ENCODE measurements at places on chromosomes 5 and 9. TPM values are rescaled to one million over a fixed set of nuclear protein-coding genes. Genes with fewer than 3 reads are reported as not detected.

Gene ANKRD31
- total RNA-seq: 0.51 TPM

Gene C6
- total RNA-seq: not detected

DNA sequence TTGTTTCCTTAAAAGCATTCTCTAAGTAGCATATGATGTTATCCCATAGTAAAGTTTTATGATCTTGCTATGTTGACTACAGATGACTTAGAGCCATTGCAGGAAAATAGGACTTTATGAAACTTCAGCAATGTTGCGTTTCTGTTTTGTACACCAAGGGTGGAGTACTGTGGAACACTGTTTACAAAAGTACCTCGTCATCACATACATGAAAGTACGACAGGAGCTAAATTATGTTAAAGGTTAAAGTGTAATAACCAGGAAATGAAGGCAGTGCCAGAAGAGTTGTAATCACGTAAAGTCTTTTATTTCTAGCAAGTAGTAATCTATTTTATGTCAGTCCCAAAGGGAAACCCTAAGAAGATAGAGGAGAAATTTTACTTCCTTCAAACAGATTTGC is 50.9 kb downstream of the C9orf85 start:
- DNase-seq: no peak

DNA sequence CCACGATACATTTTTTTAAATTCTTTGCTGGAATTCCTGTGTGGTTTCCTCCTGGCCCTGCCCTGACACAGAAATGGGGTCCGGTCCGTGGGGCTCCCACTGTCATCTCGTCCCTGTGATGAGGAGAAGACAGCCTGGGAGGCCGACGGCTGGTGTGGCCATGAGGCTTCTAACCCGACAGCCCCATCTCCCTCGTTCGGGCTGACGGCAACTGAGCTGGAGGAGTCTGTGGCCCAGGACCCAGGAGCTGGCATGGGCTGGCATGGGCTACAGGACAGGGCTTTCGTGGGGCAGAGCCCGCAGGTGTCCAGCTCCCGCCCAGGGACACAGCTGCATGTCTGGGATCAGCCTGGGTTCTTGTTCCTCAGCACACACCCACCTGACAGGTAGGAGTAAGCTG is 13.8 kb downstream of the LCN9 start:
- DNase-seq: no peak

DNA sequence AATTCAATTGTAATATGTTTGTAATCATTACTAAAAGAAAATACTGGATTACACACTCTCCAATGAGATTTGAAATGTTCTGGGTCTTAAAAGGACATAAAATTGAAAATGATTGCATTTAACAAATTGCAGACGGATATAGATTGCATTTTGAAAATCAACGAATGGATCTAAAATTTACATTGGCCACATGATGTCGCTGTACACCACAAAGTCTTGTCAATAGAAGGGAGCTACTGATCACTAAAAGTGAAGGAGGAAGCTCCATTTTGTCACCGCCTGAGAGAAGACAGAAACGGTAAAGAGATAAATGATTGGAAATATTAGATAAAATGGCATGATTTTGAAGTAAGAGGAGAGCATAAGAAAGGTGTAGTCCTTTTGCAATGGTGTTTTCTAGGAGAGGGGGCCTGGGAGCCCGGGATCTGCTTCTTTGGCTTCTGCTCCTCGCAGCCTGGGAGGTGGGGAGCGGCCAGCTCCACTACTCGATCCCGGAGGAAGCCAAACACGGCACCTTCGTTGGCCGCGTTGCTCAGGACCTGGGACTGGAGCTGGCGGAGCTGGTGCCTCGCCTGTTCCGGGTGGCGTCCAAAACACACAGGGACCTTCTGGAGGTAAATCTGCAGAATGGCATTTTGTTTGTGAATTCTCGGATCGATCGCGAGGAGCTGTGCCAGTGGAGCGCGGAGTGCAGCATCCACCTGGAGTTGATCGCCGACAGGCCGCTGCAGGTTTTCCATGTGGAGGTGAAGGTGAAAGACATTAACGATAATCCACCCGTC is at the start of gene PCDHA1:
TSS of gene PCDHA1 (plus strand) at position 236 of the 782 bp plus-strand sequence.
- no peak for DNase-seq

DNA sequence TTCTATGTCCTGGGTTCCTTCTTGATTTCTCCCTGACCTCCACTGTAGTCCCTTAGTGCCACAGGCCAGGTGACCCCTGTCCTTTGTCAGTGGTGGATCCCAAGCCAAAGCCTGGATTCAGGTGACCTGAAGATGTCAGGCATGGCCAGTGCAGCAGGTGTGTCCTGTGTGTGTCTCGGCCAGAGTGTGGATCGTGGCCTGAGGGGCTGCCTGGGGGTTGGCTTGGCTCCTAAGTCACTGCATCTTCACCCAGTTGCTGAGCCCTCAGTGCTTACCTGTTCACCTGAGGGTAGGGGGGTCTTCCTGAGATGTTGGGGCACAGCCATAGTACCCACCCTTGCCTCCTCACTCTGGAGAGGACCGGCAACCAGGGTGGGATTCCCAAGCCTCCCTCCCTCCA is 61.8 kb upstream of the PITX1 start:
- no peak for DNase-seq

All from activated naive CD8-positive, alpha-beta T cell treated with anti-CD3 and anti-CD28 coated beads, Interleukin-2, amount 10 ng/mL, durations not matched to agents 7 days and 5 days (primary cell).